ENCODE measurements at places on chromosomes 11 and 22.

- DNase-seq: no peak
These were observed 794 bp upstream of the FXYD6 start for GRCh38 chr11:117877120-117877784.

DNA sequence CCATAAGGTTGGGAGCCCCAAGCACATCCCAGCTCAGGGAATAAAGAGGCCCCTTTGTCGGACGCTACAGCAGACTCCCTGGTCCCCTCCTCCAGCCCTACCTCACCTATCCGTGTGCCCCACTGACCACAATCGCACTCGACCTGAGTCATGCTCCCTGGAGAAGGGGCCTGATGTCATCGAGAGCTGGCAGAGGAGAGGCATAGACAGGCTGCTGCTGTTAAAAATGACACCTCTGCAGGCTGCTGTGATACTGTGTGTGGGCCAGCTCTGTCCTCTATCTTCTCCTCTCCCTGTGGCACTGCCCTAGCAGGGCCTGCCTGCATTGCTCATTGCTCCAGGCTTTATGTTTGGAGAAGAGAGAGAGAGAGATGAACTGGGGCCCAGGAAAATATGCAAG is 123.4 kb upstream of the SYT13 start:
- no peak for DNase-seq

GRCh38 chr11:12372111-12372510 is 5.3 kb upstream of the PARVA start:
- no peak for DNase-seq

GRCh38 chr11:2581931-2582350 is 117.9 kb downstream of the KCNQ1OT1 start:
- DNase-seq: no peak

DNA sequence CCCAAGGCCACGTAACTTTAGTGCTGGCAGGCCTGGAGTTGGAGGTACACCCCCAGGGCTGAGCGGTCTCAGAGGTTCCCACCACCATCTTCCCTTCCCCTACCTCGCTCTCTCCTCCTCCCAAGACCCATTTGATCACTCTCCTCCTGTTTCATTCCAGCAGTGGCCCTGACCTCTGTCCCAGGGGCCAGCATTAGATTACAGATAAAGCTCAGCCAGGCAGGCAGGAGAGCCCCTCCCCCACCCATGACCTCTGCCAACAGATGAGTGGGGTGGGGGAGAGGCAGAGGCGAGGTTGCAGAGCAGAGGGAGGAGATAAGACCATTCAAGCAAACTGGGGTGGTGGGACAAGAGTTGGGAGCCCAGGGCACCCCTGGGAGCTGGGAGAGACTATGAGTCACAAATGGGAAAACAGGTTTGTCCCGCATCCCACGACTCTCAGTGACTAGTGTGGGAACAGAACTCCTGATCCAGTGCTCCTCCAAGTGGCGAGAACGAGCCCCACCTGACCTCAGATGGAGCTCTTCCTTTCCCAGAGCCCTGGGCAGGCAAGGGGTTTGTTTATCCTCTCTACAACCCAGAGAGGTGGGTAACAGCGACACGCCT is 367.9 kb downstream of the MN1 start:
- no peak for DNase-seq

DNA sequence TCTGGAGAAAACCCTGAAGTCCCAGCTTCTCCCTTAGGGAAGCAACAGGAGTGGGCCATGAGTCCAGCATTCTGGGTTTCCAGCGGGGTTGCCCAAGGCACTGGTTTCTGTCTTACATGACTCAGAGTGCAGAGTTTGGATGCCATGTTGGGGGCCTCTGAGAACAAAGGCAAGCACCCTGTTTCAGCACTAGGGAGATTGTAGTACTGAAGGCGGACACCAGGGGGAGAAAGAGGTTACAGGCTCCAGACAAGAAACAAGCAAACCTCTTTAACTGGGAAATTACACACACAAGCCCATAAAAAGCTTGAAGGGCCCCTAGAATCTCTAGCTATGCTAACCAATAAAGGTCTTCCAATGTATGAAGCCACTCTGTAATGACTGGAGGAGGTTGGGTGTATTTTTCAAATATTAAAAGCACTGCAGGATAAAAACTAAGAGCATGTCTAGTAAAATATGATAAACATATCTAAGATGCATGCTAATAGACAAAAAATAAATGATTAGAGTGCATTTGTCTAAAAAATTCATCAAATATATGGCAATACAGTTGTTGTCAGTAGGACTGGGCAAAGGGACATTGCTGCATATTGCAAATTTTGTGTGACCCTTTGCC is 7.1 kb downstream of the MS4A6E start:
- DNase-seq: no peak

- DNase-seq: no peak
These were observed 99.4 kb downstream of the PDE3B start for GRCh38 chr11:14742849-14743559.

GRCh38 chr11:123562158-123562557 is 92.3 kb downstream of the SCN3B start:
- no peak for DNase-seq

DNA sequence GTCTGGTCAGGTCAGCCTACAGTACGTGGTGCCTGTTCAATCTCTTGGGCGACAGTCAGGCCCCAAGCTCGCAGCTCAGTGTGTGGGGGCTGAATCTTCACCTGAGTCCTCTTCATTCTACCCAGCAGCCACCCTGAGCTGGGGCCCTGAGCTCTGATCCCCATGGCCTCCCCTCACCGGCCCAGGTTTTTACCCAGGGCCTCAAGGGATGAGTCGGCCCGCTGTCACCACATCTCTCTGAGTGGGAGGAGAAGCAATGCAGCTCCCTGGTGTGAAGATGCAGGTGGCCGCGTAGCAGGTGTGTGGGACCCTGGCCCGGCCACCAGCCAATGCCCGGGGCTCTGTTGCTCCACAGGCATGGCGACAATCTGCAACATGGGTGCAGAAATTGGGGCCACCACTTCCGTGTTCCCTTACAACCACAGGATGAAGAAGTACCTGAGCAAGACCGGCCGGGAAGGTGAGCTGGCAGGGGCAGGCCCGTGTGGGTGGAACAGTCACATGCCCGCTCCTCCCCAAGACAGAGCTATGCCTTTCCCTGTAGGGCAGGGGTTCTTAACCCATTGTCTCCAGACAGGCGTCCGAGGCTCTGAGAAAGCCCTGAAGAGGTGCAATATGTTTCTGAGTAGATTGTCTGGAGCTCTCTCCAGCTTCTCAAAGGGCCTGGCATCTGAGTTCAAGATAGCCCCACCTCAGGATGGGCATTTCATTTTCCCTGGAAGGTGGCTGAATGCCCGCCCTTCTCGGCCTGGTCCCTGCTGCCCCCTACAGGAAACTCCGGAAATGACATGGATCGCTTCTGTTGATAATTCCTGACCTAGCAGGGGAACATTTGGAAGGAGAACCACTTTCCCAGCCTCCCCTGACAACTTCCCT is 26.9 kb downstream of the POLR3H start:
- DNase-seq: peak; percentile 26

Measured in NCI-H226 (cell line).